Activated T-helper 1 cell treated with anti-CD3 and anti-CD28 coated beads, Interleukin-12 subunit alpha, Interleukin-12 subunit beta, Interleukin-2, Interleukin-4 antibody, amounts not matched to agents 30 ng/mL and 10 ng/mL and 1 ng/mL, durations not matched to agents 14 hours and 24 hours and 36 hours (primary cell): ENCODE measurements at places on chromosomes 2 and 18.

DNA sequence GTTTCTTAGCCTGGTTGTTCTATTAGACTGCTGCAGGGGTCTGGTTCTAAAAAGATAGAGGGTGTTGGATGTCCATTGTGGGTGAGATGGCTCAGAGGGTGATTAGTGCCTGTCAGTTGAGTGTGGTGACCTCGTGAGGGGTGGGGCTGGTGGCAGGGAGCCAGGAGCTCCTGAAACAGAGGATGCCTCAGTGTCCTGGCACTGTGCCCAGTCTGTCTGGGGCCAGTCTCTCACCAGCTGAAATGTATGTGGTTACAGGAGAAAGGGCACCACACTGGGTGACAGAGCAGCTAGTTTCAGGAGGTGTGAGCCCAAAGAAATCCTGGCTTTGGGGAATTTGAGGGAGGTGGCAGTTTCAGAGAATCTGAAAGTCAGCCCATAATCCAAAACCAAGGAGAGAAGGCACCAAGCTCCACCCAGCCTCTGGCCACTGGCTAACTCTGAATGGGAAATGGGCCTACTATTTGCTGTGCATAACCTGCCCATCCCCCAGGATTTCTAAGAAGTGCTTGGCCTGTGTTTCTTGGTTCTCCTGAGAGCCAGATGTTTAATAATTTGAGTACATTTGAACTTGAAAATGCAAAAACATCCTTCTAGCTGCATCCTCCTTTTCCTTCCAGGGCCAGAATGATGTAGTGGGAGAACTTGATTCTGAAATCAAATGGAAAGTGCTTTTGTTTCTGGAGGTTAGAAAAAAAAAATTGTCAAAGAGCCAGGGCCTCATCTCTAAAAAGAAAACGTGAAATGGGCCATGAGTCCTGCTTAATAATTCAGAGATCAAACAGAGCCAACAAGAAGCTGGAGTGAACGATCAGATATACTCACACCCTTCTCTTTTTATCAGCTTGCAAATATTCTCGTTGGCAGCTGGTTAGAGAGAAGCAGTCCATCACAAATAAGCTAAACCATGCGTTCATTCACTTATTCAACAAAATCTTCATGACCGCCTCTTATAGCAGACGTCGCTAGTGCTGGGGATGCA is 92.3 kb downstream of the B3GNT2 start:
- no peak for DNase-seq

DNA sequence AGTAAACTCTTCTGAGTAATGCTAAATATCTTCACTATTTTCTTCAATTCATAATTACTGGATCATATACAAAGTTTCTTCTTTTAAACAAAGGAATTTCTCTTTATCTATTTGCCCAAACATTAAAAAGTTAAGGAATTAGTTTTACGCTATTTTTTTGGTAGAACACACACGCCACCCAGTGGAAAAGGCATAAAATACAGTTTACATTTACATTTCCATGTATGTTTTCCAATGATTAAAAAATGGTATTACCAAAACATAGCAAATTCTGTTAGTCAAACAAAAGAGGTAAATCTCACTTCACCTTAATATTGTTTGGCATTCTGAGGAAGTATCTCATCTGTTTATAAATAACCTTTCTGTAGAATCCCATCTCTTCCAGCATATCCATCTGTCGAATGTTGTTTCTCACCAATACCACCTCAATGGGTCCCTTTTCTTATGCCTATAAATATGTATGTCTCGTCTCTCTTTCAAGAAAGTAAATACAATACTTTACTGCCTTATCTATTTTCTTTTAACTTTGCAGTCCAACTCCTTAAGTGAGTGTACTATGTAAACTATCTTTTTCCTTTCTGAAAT is 7.2 kb downstream of the BOLL start:
- peak; percentile 6 for DNase-seq

DNA sequence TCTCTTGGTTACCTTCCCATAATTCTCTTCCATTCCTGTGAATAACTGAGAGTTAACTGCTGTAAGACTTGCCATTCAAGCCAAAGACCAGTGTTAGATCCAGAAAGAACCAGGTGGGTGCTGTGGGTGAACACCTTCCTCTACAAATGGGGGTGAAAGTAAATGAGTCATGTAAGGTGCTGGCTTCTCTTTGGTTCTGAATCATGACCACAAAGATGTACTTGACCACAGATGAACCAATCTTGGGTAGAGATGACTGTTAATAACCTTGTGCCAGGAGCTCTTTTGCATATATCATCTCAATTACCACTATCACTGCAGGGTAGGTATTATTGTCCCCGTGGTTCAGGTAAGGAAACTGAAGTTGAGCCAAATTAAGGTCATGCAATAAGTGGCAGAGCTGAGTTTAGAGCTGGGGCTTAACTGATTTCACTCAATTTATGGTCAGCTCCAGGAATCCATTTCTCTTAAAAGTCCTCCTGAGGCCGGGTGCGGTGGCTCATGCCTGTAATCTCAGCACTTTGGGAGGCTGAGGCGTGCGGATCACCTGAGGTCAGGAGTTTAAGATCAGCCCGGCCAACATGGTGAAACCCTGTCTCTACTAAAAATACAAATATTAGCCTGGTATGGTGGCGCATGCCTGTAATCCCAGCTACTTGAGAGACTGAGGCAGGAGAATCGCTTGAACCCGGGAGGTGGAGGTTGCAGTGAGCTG is 244.9 kb upstream of the CXCR4 start:
- no peak for DNase-seq

GRCh38 chr2:1976112-1976511 is 231.8 kb upstream of the PXDN start:
- DNase-seq: no peak

- no peak for DNase-seq
These were observed 83.5 kb downstream of the OSBPL6 start for GRCh38 chr2:178277741-178278197.

DNA sequence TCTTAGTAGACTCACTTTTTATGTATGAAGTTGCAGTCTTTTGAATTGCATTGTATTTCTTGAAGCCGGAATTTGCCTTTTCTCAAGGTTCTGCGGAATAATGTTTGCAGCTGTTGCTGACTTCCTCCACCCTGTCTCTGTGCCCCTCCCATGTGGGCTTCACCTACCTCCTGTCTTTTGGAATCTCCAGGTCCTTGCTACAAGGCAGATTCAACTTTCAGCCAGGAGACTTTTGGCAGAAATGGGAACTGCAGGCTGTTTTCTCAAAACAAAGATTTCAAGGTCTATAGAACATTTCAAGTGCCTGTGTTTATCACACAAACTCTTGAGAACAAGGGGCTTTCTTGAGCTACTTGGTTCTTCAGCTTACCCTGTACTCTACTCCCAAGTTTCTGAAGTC is 25.6 kb downstream of the ZNF236 start:
- no peak for DNase-seq

DNA sequence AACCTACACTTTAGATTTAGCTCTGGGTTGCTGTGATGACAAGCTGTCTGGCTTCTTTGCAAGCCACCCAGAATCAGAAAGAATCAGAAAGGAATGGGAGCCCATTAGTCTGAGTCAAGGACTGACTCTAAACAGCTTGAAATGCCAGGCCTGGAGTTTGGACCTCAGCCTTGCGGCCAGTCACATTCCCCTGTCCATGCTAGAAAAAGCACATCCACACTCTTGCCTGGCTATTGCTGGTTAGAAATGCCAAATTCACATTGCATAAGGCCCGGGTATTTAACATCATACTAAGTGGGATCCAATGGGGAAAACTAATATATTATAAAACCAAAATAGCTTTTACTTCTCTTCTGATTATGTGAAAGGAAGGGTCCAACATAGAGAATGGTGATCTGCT is 756.8 kb upstream of the KLHL29 start:
- no peak for DNase-seq

DNA sequence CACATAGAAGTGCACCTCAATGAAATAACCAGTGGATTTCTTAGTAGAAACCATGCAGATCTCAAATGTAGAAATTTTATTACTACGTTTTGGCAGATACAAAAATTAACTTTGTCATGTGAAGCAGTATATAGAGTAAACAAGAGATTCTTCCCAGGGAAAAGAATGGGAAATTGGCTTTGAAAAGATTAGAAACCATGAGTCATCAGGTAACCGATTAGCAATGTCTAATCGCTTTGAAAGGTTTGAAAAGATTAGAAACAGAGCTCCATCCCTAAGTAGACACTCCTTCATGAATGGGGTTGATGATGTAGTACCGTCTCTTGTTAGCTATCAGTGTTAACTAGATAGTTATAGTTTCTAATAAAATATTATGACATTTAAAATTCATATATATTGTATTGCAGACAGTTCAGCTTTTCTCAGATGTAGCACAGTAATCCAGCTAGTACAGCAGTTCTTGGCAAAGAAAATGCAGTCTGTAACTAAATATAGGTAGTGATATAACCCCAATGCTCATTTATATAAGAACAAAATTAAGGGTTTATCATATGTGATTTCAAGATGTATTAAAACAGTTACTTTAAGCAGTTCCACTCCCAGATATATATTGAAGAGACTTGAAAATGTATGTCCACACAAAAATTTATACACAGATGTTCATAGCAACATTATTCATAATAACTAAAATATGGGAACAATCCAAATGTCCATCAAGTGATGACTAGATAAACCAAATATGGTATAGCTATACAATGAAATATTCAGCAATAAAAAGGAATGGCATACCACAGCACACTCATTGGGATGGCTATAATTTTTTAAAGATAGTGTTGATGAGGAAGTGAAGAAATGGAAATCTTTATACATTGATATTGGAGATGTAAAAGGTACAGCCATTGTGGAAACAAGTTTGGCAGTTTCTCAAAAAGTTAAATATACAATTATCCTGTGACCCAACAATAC is 113.9 kb downstream of the PTPN4 start:
- no peak for DNase-seq

DNA sequence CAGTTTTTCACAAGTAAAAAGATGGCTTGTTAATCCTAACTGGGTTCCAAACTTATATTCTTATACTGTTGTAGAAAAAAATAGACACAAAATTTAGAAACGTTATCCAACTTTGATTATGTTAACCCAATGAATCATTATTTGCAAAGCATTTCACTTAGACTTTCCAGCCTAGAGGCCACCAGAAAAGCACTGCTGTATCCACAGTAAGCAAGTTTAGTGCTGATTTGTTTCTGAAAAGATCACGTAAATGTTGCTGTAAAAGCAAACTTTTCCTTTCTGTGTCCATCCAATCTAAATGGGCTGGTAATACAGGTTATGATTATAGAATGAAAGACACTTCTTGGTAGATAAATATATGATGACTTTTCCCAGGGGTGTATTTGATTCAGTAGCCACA is 17.6 kb upstream of the BZW1 start:
- no peak for DNase-seq

DNA sequence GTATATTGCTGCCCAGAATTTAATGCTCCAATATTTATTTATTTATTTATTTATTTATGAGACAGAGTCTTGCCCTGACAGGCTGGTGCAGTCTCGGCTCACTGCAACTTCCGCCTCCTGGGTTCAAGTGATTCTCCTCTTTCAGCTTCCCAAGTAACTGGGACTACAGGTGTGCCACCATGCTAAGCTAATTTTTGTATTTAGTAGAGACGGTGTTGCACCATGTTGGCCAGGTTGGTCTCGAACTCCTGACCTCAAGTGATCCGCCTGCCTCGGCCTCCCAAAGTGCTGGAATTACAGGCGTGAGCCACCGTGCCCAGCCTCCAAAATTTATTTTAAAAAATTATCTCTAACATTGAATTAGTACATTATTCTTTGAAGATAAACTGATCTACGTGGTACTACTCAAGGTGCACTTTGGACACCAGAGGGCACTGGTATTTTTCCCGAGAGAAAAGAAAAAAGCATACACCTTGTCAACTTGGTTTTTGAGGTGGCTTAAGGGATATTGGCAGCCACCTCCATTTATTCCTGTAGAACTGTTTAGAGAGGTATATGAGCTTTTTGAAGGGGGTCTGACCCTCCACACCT is 1.4 kb upstream of the IDH1 start:
- no peak for DNase-seq

GRCh38 chr2:54470266-54470938 is 14.3 kb downstream of the SPTBN1 start:
- DNase-seq: no peak

GRCh38 chr2:202095235-202095634 is 22.2 kb downstream of the KIAA2012 start:
- DNase-seq: no peak

- no peak for DNase-seq
These were observed 222.1 kb downstream of the ANKRD30B start for GRCh38 chr18:14970027-14970426.

- DNase-seq: no peak
These were observed 102.0 kb downstream of the RIT2 start for GRCh38 chr18:43013486-43013885.

- no peak for DNase-seq
These were observed 277.5 kb downstream of the AFF3 start for GRCh38 chr2:99864561-99865553.

- no peak for DNase-seq
These were observed 294.5 kb downstream of the NR4A2 start for GRCh38 chr2:156038021-156038420.

DNA sequence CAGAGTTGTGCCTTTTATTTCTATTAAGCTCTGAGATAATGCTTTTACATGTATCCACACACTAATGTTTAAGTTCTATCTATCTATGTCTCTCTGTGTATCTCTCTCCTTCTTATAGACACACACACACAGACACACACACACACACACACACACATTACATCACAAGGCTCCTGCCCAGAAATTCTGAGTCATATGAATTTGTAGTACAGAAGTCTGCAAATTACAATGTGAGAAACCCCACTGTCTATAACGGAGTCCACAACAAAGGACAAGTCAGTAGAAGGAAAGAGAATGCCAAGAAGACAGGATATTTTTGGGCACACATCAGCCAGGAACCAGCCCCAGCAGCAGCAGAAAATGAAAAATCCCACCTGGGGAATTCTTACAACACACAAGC is 142.4 kb downstream of the EN1 start:
- DNase-seq: no peak

DNA sequence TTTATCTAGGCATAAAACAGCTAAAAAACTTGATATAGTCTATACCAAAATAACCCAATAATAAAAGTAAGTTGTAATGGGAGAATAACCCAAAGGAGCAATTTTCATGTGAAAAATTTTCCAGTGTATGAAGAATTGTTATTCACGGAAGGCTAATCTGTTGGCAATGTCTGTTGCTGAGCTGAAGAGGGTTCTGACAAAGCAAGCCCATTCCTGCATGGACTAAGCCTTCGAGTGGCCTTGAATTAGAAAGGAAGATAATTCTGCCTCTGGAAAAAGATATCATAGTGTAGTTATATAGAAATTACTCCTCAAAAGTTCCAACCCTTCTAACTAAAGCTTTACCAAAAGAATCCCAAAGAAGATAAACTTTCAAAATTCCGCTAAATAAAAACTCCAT is 101.5 kb downstream of the MAP2 start:
- DNase-seq: no peak
